ENCODE measurements at places on chromosomes 6 and 20.

- DNase-seq, result no peak
These were observed 84.8 kb downstream of the CD24 start for GRCh38 chr6:106889692-106890091.

GRCh38 chr6:31128093-31128676 lies 7.9 kb upstream of the CDSN start:
- no peak for DNase-seq

DNA sequence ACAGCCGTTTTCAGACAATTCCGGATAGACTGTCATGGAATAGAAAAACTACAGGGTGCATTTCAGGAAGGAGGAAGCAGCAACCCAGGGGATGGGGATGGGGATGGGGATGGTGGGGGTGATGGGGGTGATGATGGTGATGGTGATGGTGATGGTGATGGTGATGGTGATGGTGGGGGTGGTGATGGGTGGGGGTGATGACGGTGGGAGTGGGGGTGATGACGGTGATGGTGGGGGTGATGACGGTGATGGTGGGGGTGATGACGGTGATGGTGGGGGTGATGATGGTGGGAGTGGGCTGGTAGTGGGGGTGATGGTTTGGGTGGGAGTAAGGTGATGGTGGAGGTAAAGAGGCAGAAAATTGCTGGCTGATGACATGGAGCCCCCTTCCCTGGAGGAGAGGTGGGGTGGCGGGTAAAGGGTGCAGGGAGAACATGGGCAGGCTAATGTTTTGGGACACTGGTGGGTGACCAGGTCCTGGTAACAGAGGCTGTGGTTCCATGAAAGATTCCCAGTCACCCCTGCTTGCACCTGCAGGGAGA lies 17.5 kb downstream of the LAMA5 start:
- no peak for DNase-seq

- DNase-seq, result no peak
These were observed 475.6 kb upstream of the SYNCRIP start for GRCh38 chr6:86118271-86118670.

DNA sequence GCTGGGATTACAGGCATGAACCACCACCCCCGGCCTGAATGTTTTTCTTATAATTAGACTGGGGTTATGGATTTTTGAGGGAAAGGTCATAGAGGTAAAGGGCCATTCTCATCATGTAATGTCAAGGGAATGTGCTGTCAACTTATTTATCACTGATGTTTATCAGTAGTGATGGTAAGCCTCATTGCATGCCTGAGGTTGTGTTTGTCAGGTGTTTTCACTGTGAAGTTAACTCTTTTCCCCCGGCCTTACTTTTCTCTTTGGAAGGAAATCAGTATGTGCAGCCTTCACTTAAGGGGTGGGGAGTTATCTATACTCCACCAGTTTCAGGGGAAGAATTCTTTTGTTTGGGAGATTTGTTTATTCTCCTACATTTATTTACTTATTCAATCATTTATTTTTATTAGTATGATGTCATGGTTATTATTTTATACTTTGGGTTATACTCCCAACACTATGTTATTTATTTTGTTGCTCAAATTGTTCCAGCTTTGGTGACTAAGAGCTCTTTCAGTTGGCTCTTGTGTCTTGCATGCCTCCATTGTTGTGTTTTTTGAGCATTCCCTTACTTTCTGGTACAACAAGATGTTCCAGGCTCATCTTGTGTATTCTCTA lies 2.8 kb upstream of the SLC17A5 start:
- DNase-seq, result no peak

GRCh38 chr20:4435225-4435624 lies 286.5 kb upstream of the PRND start:
- no peak for DNase-seq

- no peak for DNase-seq
These were observed 83.7 kb downstream of the MKKS start for GRCh38 chr20:10350188-10350842.

DNA sequence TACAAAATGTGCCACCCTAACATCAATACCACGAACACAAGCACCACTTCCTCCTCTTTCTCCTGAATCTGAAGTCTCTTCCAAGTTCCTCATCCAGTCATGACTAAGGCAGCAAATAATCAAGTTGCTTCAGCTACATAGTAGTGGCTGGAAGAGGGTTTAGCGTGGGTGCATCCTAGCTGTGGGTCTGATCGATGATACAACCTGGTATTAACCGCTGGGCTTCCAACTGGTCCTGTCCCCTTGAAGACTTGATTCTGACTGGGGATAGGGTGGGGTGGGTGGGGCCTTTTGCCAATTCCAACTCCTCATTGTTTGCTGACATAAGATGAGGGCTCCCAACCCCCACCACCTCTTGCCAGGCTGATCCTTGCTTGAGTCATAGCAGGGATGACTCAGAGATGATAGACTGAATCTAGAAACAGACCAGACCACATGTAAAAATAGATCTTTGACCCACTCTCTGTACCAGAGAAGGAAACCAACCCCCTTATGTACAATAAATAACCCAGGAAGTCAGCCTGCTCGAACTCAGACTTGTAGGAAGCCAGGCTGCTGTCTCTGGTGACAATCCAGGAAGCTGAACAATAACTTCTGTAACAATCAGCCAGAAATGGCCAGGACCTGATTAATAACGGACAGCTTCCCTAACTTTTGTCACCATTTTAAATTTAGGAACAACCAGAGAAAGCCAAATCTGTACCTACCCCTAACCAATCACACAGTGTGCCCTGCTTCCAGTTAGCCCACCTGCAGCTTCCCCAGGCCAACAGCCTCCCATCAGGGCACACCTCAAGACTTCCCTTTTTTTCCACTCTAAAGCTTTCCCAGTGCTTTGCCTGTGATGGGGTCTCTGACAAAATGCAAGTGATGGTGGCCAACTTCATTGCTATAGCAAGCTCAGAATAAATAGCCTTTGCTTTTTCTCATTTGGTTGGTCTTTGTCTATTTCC lies 68.9 kb upstream of the FAM184A start:
- DNase-seq, result peak; percentile 43

GRCh38 chr20:20343932-20344331 lies 24.0 kb upstream of the INSM1 start:
- no peak for DNase-seq

DNA sequence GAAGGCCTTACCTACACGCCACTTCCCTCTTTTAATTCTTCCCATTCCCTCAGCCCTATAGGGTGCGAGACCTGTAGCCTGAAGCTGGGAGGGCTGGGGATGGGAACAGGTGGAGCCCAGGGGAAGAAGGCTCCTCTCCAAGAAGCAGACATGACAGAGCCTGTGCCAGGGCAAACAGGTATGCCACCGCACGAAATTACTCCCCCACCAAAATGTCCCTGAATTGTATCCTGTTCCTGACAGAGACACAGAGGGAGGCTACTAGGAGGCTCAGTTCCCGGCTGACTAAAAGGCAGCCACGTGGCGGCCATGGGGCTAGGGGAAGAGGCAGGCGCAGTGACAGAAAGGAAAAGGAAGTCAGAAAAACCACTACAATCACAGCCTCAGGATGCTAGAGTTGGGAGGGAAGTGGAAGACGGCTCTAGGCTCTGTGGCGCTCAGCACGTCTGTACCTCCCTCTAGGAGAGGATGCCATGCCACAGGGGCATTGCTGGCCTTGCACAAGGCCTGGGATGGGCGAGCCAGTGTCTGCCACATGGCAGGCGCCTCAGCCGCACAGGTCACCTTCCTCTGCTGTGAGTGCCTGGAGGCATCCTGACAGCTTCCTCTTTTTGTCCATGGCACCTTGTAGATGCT lies 27.7 kb downstream of the TFEB start:
- DNase-seq, result no peak

DNA sequence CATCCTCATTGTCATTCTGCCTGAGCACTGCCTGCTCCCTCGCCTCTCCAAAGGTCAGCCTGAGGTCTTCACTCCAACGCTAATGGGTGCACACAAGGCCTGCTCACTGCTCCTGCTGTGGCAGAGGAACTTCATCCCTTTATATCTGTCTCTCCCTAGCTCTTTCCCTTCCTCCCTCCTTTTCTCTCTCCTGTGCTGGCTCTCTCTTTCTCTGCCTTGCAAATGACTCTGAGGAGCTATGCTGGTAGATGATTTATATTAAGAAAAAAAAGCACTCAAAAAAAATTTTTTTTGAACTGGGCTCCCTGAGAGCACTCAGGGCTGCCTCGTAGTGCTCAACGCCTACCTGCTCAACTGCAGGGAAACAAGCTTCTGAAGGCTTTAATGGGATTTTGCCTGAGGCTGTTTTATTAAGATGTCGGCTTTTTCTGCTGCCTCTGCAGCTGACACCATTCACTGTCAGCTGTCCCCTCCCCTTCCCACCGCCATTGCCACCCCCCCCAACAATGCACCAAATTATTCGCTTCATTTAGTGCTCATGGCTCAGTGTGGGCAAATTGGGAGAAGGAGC lies 137.7 kb upstream of the DEFB112 start:
- DNase-seq, result no peak

GRCh38 chr6:132084811-132085509 lies 133.8 kb upstream of the CCN2 start:
- DNase-seq, result no peak

GRCh38 chr6:56649053-56649769 lies 6.5 kb upstream of the DST start:
- DNase-seq, result no peak

DNA sequence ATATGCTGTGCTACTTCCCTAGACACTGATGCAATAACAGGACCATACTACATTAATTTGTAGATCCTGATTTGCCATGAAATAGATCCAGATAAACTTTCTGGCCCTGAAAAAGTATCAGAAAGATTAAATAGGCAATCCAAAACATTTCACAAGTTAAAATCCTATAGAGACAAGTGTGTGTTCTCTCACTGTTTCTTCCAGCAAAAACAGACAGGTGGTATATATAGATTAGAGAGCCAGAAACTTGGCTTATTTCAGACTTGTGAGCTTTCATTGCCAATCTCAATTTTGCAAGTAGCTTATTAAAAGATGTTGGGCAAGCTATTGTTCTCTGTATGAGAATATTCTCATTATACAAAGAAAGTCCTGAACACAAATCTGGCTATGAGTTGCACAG lies 289.1 kb upstream of the MANEA start:
- no peak for DNase-seq

GRCh38 chr6:26273673-26274588 lies 91.1 kb upstream of the BTN3A2 start:
- no peak for DNase-seq

DNA sequence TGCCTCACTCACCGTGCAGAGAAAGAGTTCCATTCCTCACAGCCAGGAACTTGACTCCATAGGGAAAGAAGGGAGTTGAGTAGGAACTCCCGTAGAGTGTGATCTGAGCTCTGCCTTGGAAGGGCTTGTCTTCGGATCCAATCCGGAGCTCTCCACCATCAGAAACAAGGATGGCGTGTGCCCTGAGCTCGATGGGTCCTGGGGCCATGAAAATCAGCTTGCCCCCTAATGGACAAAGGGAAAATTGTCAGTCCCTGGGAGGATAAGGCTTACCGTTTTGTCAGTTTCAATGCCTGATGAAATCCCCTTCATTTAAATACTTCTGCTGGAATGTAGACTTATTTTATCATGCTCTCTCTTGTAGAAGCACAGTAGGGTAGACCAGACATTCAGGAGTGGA lies 153.3 kb downstream of the PKHD1 start:
- DNase-seq, result no peak

GRCh38 chr6:34909320-34909883 lies 20.3 kb downstream of the ANKS1A start:
- DNase-seq, result no peak

GRCh38 chr6:34663831-34664255 lies 32.7 kb downstream of the ILRUN start:
- DNase-seq, result no peak

GRCh38 chr20:297098-297924 lies at the start of gene ZCCHC3:
ZCCHC3 (plus strand) TSS chr20:297570; CDS start chr20:297587, 17 bp downstream.
- peak; percentile 75 for DNase-seq

GRCh38 chr20:19968466-19969073 lies 48.6 kb upstream of the NAA20 start:
- no peak for DNase-seq

DNA sequence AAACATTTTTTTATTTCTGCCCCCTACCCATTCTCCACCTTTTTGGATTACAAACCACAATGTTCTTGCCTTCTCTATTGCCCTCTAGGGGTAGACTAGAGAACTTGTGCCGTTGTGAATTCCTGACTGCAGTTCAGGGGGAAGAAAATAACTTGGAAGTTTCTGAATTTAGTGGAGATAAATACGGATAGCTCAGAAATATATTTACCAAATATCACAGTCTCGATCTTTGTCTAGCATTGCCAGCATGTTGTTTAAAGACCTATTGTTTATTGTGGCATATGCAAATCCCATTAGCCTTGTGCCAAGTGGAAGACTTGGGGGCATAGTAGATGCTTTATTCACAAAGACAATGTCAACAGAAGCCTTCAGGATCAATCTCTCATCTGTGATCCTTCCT lies 154.1 kb upstream of the MMS22L start:
- DNase-seq, result no peak

DNA sequence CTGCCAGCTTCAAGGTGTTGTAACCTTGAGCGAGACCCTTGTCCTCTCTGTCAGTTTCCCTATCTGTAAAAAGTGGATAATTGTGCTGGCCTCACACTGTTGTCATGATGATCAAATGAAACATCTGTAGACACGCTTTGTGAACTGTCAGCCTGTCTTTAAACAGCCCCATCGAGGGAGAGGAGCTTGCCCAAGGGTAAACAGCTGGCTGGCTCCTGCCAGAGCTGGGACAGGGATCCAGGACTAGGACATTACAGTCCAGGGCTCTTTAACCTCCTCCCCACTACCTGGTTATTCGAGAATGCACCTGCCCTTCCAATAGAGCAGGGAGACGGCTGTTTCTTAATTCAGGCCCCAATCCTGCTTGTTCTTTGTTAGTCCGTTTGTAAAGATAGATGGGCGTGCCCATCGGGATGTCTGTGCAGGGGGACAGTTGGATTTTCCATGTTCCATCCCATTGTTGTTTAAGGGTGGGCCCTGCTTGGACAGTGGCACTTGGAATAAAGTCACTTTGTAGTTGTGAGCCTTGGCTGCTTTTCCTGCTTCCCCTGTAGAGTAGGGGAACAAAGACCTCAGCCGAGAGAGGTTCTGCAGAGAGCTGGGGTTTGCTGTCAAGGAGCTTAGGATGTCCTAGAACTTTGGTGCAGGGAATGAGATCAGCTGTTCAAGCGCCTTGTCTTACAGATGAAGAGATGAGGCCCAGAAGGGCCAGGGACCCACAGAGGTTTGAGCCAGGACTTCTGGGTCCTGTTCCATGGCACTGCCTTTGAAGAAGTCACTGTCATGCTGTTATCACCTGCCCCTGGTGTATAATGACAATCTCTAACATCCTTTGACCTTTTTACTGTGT lies 77.9 kb upstream of the MYL9 start:
- no peak for DNase-seq

- no peak for DNase-seq
These were observed 918.4 kb upstream of the MANEA start for GRCh38 chr6:94658929-94659328.

DNA sequence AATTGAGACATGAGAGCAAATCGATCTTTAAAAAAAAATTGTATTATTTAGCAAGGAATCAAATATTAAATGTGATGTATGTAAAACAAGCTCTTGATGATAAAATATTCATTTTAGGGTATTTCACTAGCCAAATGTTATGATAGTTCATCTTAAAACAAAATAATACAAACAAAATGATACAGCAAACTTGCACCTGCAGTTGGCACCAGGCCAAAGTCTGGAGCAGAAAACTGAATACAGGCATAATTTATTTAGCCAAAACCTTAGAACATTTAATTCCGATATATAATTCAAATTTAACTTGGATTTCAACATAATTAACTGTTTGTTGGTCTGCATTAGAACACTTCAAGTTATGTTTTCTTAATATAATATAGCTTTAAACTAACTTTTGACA lies 60.9 kb downstream of the EPHA7 start:
- no peak for DNase-seq

GRCh38 chr20:12886618-12887363 lies 122.0 kb upstream of the SPTLC3 start:
- no peak for DNase-seq
